ENCODE measurements at places on chromosomes 1 and 21.

DNA sequence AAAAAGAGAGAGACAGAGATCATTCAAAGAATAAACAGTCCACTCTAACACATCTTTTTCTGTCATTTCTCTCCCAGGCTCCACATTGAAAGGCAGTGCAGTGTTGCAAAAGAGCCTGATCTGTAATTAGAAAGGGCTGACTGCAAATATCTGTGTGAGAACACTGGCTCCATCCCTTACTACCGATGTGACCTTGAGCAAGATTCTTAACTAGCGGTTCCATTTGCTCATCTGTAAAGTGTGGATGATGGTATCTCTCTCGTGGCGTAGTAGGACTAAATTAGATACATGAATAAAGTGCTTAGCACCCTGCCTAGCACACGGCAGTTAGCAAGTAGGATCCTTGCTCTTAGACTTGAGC lies 26.9 kb upstream of the SLC44A3 start:
- no peak for DNase-seq

DNA sequence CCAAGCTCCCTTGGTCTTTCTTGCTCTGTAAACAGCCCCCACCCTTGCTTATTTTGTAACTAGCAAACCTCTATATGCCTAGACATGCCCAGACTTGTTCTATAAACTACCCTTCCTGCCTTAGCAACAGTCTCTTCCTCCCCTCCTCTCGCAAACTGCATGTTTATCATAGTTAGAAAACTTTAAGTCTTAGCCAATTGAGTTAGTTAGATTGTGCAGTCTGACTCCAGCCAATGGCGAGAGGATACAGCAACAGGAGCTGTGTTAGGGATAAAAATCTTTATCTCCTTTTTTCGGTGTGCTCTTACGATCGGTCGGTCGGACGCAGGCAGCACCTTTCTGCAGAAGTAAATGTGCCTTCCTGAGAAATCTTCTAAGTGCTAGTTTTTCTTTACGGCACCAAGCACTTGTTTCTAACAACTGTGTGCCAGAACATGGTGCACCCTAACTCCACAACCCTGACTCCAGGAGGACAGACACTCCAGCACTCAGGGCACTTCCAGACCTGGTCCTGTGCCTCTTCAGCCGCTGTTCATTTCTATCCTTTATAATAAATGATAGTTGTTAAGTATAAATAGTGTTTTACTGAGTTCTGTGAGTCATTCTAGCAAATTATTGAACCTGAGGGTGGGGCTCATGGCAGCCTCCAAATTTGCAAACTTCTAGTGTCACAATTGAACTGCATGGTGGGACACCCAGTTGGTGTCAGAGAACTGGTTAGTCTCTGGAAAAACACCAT lies 25.7 kb upstream of the GNG4 start:
- DNase-seq, result peak; percentile 11

- no peak for DNase-seq
Measured at GRCh38 chr21:28444111-28444510, 548.6 kb downstream of the LTN1 start.

DNA sequence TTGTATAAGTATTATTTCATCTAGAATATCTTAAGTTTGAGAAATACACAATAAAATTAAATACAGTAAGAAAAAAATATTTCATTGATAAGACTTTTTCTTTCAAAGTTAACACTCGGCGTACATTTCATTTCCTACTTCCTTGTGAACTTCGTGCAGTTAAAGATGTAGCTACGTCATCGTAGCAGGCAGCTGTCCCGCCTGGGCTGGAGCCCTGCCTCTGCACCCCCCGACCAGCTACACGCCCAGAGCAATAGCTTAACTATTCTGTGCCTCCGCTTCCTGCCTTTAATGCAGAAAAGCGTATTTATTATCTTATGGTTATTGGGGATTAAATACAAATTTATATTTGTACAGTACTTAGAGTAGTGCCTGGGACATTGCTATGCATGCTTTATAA lies 53.5 kb downstream of the CLSTN1 start:
- no peak for DNase-seq

GRCh38 chr1:241944300-241944699 lies 13.3 kb upstream of the BECN2 start:
- no peak for DNase-seq

- no peak for DNase-seq
Measured at GRCh38 chr1:178506669-178507068, 6.2 kb upstream of the TEX35 start.

GRCh38 chr1:70409136-70409535 lies 1.9 kb upstream of the CTH start:
- no peak for DNase-seq

DNA sequence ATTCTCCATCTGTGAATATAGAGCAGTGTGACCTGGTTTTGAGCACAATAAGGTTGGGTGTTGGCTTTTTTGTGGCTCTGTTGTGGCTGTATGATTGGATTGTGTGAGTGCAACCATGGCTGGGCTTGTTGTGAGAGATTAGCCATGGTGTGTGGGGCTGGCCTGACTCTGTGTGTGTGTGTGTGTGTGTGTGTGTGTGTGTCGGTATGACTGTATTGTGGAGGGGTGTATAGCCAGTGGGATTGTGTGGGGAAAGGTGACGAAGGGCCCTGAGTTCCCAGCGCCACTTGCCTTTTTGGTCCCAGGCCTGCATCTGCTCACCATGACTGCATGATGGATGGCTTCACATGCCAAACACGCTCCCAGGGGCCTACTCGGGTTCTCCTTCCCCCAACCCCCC lies 5.9 kb upstream of the SLC6A9 start:
- no peak for DNase-seq

DNA sequence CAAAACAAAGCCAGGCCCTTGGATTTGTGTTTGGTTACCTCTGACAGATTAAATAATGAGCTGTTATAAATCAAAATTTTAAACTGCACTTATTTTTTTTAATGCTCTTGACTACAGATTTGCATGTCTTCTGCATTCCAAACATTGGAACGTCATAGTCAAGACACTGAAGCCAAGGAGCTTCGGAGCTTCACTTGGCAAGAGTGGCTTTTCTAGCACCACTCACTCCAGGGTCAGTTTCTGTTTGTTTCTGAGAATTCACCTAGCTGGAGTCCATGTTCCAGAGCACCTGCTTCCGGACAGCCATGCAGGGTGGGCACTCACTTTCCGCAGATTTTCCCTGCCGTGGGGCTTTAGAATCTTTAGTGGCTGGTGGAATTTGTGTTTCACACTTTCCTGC lies 202.9 kb downstream of the ZP4 start:
- no peak for DNase-seq

GRCh38 chr1:153366261-153366660 lies 8.6 kb downstream of the S100A9 start:
- DNase-seq, result no peak

DNA sequence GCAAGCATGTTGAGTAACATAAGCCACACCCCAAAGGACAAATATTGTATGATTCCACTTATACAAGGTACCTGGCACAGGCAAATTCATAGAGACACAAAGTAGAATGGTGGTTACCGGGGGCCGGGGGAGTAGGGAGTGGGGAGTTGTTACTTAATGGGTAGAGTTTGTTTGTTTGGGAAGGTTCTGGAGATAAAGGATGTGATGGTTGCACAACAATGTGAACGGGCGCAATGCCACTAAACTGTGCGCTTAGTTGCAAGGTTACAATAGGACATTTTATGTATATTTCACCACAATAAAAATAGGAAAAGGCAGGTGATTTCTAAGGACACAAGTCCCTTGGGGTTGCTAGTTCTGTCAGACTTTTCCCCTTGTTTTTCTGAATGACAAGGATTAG lies 516.6 kb downstream of the KIF26B start:
- DNase-seq, result no peak

DNA sequence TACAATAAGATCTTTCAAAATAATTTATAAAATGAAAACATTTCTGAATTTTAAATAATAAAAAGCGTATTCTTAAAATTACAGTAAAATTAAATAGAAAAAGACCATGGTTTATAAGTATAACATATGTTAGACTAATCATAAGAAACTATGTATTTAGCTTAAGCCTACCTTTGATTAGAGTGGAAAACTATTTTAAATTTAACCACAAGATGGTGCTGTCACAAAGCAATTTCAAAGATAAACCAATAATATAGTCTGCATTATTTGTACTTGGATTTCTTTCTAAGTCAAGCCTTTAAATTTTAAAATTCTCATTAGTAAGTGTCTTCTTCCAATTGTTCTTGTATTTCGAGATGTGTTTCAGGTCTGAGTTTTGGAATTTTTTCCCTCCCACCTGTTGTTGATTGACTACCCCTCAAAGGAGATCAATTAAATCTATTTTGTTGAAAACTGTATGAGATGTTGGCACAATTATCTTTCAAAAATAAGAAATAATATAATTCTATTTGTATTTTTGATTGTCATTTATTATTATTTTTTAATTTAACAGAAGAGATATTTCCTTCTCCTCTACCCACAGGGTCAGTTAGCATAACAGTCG lies 459.8 kb downstream of the KCNT2 start:
- DNase-seq, result peak; percentile 28

DNA sequence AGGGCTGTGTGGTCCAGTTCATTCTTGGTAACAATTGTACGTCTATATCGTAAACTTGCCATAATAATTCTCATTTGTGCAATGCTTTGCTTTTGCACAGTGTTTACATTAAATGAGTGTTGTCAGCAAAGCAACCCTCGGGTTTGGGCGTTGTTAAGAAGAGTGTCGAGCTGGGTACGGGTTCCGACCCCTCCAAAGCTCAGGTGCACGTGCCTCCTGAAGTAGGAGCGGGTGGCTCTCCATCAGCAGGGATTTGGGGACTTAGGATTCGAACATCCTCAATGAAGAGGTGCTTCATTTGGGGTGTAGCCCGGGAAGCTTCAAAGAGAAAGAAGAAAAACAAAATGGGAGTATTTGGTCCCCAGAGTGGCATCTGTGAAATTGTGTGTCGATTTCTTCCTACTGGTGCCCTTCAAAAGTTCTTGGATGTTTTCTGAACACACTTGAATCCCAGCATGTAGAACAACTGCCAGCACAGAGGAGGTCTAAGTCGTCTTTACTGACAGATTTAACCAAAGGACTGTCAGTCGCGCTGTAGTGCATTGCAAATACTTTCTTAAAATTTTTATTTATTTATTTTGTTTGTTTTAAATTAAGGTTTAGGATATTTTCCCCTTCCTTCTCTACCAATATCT lies 1.1 kb downstream of the TRIM58 start:
- no peak for DNase-seq

DNA sequence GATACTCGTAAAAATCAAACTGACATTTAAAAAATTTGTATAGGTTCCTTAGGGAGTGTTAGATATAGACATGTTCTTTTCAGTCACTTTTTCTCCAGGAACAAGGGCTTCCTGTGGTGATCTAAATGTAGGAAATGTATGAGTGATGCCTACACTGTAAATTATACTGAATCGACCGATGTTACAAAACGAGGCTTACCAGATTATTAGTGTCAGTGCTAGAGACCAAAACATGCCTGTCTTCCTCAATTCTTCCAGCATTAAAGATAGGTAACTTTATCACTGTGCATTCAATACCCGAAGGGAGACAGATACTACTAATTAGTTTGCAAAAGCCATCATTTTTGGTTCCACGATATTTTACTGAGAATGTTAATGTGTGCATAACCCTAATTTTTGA lies 86.1 kb downstream of the BRINP3 start:
- no peak for DNase-seq

GRCh38 chr1:223331301-223331700 lies 32.7 kb downstream of the SUSD4 start:
- DNase-seq, result no peak

DNA sequence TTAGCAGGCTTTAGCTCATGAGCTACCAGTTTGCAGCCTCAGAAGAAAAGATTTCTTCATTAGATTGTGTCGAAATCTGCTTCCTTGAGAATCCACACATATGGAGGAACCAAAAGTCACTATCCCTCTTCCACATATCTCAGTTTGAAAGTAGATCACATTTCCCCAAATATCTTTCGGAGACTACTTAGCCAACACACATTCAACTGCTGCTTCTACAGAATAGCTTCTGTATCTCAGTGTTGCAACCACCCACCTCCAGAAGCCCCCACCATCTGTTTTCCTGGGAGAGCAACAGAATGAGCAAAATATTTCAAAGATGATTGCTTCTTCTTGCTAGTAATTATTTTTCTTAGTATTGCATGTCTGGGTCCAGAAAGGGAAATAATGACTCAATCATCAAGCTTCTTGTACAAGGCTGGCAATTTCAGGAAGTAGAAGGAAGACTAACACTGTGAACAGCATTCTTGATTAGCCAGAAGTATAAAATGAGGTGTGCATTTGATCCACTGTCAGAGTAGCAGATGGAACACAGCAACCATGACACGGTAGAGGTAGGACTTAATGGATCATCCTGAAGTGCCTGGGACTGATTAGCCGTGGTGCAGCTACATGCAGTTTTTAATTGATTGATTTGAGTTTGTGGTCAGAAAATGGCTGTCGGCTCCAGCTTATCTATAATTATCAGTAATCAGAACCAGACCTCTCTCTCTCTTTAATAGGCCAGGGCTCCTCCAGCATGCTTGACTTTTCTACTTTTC lies 24.9 kb downstream of the ZC3H11B start:
- DNase-seq, result no peak

GRCh38 chr1:246906833-246907232 lies 24.9 kb downstream of the AHCTF1 start:
- no peak for DNase-seq

DNA sequence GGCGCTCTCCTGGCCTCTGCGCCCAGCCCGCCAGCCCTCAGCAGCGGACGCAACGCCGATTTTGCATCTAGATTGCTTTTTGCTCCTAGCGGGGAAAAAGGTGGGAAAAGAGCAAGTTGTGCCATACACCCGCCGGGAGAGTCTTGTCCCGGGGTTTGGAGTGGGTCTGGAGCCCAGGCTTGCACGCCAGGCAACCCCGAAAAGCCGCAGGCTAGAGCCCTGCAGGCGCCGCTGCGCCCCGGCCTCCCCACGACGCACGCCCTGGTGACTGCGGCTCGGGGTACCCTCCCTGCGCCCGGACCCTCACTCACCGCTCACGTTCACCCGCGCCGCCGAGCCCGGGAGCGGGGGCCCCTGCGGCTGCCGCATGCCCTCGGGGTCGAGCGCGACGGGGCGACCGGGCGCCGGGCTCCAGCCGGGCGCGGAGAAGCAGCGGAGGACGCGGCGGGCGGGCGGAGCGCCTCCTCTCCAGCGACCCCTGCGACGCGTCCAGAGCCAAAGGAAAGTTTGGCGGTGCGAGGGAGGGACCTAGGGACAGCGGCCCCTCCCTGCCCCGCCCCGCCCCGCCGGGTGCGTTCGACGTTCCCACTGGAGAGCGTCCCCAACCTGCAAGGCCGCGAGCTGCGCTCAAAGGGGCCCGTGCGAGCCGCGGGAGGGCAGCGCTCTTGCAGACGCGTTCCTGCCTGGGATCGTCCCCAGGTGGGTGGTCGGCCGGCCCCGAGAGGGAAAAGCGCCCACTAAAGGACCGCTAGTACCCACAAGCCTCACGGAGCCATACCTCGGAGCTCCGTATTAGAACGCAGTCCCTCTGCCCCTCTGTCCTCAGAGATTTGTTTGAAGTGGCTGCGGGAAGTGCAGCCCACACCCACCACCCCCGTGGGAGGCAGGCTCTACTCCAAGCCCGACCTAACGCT lies at the start of gene LPAR3:
Gene LPAR3, minus strand, starts transcription at position 502 of the 914 bp plus-strand sequence. CDS start 27,086 bp downstream, outside the sequence.
- peak; percentile 36 for DNase-seq

- DNase-seq, result no peak
Measured at GRCh38 chr1:54559771-54560231, 11.8 kb downstream of the ACOT11 start.
